ENCODE measurements at places on chromosomes 5 and 9. TPM values are rescaled to one million over a fixed set of nuclear protein-coding genes. Genes with fewer than 3 reads are reported as not detected.

DNA sequence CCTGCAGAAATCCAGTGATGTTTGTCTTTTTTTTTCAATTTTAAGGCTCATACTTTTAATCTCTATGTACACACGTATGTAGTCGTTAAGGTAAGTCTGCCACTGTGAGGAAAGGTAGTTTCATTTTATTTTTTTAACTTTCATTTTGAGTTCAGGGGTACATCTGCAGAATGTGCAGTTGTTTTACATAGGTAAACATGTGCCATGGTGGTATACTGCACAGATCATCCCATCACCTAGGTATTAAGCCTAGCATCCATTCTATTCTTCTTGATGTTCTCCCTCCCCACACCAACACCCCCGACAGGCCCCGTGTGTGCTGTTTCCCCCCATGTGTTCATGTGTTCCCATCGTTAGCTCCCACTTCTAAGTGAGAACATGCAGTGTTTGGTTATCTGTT, 19.7 kb downstream of the MUSK start:
- H3K27ac ChIP-seq = no peak overlapping the region
- no peak for DNase-seq
- H3K36me3 ChIP-seq = no peaks in the 10 kb centered on the region
- no peaks in the 10 kb centered on the region for H3K27me3 ChIP-seq

GRCh38 chr9:20781092-20781491, 97.0 kb downstream of the FOCAD start:
- no peak overlapping the region for H3K4me3 ChIP-seq
- no peaks in the 10 kb centered on the region for H3K27me3 ChIP-seq
- no peaks in the 10 kb centered on the region for H3K4me1 ChIP-seq
- H3K27ac ChIP-seq = no peak overlapping the region

DNA sequence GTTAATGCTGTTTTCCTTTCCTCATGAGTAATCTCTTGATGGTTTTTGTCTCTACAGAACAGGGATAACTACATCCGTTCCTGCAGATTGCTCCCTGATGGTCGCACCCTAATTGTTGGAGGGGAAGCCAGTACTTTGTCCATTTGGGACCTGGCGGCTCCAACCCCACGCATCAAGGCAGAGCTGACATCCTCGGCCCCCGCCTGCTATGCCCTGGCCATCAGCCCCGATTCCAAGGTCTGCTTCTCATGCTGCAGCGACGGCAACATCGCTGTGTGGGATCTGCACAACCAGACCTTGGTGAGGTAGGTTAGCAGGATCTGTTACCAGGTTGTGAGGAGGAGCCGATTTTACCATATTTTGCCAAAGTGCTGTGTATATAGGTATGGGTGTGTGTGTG, 148.2 kb downstream of the TLE4 start:
- no peak overlapping the region for H3K4me3 ChIP-seq
- H3K27ac ChIP-seq = no peak overlapping the region
- no peak for DNase-seq
- H3K27me3 ChIP-seq = no peaks in the 10 kb centered on the region
- peaks cover 97% of the 10 kb centered on the region for H3K36me3 ChIP-seq
- H3K4me1 ChIP-seq = no peaks in the 10 kb centered on the region

GTF2H2 gene
- total RNA-seq = 10.1 TPM

PCA3 gene
- 0.45 TPM for total RNA-seq

NR6A1 gene
- total RNA-seq = not detected

PCDHB9 gene
- 0.92 TPM for total RNA-seq
